ENCODE measurements at places on chromosomes 5 and 9.

- DNase-seq: no peak
Measured at GRCh38 chr9:18821788-18822187, 211.2 kb downstream of the SAXO1 start.

GRCh38 chr9:125293134-125293533 is 31.5 kb downstream of the GAPVD1 start:
- no peak for DNase-seq

- no peak for DNase-seq
Measured at GRCh38 chr9:71764891-71765290, 3.4 kb downstream of the CEMIP2 start.

GRCh38 chr5:90546216-90546837 is 12.3 kb upstream of the ADGRV1 start:
- no peak for DNase-seq

DNA sequence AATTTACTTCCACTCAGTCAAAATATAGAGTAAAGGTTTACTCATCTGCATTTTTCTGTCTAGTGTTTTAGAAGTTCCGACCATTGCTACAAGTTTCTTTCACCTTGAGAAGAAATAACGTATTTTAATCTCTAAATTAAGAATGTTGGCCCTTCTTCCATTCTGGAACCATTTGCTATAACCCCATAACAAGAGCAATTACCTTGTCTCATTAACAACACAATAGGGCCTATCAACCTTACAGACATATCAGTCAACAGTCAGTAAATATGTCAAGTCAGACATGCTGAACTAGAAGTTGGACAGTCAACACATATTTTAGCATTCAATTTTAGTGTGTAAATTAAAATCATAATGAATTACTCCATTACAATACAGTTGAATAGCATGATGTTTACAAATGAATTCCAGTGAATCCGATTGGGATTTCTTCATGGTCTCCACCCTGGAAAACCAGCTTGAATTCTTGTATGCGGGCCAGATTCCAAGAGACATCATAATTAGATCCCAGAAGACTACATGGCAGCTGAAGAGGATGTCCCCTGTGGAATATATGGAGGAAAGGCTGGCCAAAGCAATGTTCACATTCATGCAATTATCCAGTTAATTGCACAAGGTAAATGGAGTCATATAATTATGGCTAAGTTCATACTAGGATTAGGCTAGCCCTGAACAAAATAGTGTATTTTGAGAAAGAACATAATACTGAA is 196.2 kb upstream of the TARS1 start:
- DNase-seq: no peak

GRCh38 chr9:128107468-128108268 is 19.9 kb downstream of the PTGES2 start:
- DNase-seq: no peak

- no peak for DNase-seq
Measured at GRCh38 chr5:111928511-111928910, 171.5 kb upstream of the NREP start.

DNA sequence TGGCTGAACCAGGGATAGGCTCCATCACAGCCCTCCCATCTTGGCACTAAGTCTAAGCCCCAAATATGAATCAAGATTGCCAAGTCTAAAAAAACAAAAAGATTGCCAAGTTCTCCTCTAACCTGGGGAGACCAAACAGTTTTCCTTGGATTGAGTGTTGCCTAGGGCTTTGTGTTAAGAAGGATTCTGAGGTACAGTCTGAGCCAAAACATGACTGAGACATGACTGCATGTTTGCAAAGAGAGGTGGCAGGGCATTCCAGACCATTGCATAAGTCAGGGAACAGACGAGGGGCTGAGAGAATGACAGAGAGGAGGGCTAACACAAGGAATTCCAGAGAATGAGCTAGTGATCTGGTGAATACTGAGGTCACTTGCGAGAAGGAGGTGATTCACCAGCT is 11.4 kb downstream of the LAMC3 start:
- DNase-seq: no peak
